ENCODE measurements at places on chromosomes 5 and 9.

DNA sequence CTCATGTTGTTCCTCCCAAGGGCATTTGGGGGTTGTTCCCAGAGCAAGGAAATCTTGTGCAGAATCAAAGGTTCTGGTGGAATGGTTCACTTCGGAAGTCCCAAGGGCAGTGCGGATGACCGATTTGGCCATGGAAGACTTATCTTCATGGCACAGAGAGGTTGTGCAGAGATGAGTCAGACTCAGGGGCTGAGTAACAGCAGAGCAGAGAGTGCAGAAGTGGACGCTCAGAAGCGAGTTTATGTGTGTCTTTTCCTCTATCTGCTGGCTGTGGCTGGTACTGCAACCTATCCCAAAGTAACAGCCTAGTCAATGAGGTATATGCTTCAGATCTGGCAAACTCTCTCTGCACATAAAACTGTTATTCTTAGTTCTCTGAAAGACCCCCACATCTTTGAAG, 118.1 kb downstream of the DPYSL3 start:
- no peak for DNase-seq

DNA sequence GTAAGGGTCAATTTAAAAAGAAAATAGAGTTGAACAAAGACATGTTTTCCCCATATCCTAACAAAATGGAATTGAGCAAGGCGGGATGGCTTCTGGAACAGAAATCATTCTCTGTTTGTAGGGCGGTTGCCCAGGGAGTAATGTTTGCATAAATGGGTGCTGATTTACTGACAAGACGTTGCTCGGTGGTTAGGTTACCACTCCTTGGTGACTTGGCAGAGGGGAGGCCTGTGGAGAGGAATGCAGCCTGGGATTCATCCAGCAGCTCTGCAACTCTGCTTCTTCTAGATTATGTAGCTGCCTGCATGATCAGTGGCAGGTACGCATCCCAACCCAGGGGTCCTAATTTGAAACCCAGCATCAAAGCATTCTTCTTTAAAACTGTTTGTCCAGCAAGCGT, 200.2 kb downstream of the CFAP90 start:
- no peak for DNase-seq

DNA sequence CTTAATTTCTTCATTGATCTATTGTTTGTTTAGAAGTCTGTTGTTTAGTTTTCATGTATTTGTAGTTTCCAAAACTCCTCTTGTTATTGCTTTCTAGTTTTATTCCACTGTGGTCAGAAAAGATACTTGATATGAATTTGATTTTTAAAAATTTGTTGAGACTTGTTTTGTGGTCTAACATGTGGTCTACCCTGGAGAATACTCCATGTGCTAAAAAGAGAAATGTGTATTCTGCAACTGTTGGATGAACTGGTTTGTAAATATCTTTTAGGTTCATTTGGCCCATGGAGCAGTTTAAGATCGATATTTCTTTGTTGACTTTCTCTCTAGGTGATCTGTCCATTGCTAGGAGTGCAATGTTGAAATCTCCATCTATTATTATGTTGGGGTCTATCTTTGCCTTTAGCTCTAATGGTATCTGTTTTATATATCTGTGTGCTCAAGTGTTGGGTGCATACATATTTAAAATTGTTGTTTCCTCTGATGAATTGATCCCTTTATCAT, 150.6 kb upstream of the ATP10B start:
- no peak for DNase-seq

DNA sequence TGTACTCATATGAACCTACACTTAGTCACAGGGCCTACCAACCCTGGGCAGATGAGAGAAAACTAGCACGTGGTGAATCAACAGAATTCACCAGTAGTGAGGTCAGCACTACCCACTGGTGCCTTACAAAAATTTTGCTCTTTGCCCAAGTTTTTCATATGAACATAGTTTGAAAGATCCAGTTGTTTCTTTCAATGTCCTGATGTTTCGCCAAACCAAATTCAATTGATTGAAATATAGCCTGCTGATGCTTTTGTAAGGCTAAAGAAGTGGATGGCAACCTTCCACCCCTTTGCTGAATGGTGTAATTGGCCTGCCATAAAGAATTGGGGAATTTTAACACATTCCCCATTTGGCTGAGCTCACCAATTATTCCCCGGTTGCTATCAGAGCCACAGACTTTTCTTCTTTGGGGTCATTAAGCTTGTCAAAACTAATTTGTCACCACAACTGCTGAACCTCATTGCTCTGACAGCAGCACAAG, 339.2 kb downstream of the GLIS3 start:
- DNase-seq = no peak

DNA sequence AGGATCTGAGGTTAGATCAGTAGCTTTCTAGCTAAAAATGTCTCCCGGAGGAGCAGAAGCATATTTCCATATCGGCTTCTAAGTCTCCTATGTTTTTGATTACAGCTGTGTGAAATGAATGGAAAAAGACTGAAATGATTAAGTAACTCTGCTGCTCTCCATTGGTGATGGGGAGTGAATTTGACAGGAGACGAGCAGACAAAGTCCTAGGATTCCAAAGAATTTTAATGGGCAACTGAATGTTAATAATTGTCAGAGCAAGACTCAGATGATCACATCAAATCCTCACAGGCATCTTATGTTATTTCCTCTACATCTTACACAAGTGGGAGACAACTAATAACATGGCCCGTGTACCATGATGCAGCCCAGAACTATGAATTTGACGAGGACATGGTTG, 66.8 kb downstream of the LIX1 start:
- no peak for DNase-seq

- DNase-seq = no peak
These were observed 5.7 kb downstream of the TBCA start for GRCh38 chr5:77770293-77771005.

DNA sequence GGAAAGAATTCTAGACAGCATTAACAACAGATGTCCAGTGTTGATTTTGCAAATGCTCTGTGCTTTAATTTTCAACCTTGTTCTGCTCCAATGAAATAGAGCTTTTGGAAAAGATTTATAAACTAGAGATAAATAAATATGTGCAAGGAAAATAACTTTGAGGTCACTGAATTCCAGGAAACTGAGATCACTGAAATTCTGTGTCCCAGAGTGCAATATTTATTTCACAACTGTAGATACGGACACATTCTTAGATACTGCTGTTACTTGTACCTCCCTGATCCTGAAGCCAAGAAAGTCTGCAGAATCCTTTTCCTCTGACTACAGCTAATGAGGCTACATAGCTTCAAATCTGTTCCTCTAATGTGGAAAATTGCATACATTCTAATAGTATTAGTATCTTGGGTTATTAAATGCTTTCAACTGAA, 222.9 kb downstream of the DOCK8 start:
- no peak for DNase-seq

DNA sequence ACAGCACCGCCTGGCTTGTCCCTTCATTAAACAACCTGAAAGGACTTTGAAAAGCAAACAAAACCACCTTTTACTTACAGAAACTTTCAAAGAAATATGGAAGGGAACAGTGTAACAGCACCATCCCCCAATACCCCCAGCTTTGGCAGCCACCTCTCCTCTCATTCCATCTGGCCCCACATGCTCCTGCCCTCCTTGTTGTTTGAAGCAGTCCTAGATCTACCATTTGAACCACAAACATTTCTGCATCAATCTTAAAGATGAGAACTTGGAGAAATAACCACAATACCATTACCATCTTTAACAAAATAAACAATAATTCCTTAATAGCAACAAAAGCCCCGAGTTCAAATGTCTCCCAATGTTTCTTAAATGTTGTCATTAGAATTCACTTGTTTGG, 17.8 kb upstream of the COL15A1 start:
- DNase-seq = no peak

- DNase-seq = no peak
These were observed 29.4 kb upstream of the SPATA31E1 start for GRCh38 chr9:87853302-87853701.

DNA sequence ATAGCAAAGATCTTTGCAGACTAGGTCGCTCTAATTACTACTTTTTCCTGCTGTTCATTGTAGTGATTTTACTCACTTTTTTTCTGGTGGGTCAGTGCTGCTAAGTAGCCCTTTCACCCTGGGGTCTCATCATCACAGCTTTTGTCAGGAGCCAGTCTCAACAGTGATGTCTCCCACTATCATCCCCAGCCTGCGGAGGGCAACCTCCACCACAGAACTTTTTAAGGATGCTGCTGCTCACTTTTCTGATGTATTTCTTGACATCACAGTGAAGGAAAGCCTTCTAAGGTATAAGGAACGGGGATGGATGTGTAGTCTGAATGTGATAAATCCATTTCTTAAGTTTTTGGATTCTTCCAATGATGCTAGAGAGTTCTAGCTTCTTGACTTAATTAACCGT, 242.5 kb upstream of the RIOK2 start:
- DNase-seq = no peak

GRCh38 chr5:96031180-96031579, 69.5 kb upstream of the ELL2 start:
- no peak for DNase-seq

DNA sequence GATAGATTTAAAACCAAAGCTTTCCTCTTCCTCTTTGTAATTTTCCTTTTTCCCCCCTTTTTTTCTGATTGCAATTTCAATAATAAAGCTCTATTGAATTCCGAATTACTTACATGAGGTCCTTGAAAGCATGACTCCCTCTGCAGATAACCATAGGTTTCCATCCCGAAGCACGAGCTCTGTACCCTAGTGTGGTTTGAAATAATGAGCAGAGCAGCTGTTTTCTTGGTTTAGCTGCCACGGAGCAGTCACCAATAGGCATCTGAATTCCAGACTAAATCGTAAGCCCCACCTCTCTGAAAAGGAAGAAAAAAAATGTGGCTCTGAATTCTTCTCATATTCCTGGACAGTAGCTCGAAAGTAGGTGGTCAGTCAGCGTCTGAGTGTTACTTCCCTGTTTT, 18.5 kb upstream of the GNE start:
- DNase-seq = no peak

DNA sequence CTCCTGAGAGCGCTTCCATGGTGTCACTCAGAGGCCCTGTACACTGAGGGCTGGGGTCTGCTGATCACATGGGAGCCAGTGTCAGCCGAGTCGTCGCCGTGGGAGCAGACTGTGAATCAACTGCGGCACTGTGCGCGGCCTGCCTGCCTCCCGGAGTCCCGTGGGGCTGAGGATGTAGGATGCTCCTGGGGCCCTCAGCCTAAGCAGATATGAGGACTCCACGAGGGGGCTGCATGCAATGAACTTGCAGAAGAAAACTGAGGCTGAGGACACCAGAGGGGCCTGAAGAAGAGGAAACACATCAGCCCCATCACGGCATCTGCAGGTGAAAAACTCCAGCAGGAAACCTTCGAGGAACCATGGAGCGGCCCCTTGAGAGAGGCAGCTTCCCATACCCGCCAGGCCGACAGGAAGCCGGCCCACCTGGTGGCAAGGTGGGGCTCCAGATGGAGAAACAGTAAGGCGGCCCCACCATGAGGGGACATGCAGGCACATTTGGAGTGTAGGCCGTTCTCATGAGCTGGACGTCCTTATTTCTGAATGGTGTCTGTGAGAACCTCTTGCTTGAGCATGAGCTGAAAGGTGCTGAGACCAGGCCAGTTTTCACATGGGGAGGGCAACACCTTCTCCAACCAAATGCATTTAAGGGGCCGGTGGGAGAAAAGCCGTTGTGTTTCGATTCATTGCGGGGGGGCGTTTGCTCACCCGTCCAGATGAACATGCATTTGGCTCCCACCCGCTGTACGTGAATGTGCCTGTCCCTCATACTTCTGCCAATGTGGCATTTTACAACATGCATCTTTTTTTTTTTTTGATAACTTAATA, 35.2 kb upstream of the ADAMTS2 start:
- DNase-seq = no peak

GRCh38 chr5:129021744-129022143, 56.5 kb downstream of the SLC27A6 start:
- DNase-seq = no peak

- DNase-seq = no peak
These were observed 72.4 kb downstream of the NUDT12 start for GRCh38 chr5:103490030-103490739.

GRCh38 chr5:120402606-120403005, 61.5 kb upstream of the PRR16 start:
- DNase-seq = no peak

DNA sequence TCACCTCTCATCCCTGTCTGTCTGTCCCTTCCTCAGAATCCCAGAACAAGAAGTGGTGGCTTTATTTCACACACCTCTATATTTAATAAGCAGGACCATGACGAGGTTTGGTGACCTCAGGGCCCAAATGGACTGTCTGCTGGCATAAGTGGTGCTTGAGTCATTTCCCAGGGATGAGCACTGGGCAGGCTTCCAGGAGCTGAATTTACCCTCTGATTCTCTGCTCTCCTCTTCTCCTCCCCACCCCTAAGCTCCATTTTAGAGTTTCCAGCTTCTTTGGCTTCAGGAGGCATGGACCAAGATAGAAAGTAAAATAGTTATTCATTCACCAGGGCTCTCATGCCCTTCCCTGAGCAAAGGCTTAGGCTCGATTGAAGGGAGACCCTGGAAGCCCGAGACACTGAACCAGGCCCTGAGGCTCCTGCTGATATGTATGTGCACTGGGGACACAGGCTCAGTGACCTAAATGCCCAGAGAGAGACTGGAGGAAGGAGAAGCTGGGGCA, 69.1 kb downstream of the PPARGC1B start:
- no peak for DNase-seq

- DNase-seq = no peak
These were observed 40.0 kb downstream of the ADAMTS19 start for GRCh38 chr5:129500101-129500500.

GRCh38 chr9:88979021-88979420, 12.2 kb upstream of the S1PR3 start:
- DNase-seq = no peak

DNA sequence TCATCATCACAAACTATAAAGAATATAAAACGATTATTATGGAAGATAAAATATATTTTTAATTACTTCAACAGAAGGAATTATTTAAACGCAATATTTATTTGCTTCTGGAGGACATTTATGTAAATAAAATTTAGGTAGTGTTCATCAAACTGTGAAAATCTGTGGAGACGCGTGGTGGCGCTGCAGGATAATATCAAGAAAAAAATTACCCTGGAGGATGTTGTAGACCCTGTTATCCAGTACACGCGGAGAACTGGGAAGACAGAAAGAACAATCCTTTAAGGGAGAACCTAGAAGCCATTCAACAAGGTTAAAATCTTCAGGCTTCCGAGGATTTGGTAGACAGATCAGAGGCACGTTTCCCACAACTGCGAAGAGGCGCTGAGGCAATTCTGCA, at the start of gene PCDHB12:
PCDHB12 (plus strand) TSS at position 242 of the 400 bp plus-strand sequence. CDS start 189 bp downstream, outside the sequence.
- no peak for DNase-seq

GRCh38 chr5:151414536-151414935, 32.9 kb upstream of the SLC36A1 start:
- DNase-seq = no peak

- DNase-seq = no peak
These were observed 67.1 kb upstream of the GGTA1 start for GRCh38 chr9:121566481-121567465.

All from stimulated activated CD8-positive, alpha-beta memory T cell treated with anti-CD3 and anti-CD28 coated beads, Interleukin-4, amount 100 ng/mL, for 4 hours (primary cell).